ENCODE measurements at places on chromosomes 3 and 15.

DNA sequence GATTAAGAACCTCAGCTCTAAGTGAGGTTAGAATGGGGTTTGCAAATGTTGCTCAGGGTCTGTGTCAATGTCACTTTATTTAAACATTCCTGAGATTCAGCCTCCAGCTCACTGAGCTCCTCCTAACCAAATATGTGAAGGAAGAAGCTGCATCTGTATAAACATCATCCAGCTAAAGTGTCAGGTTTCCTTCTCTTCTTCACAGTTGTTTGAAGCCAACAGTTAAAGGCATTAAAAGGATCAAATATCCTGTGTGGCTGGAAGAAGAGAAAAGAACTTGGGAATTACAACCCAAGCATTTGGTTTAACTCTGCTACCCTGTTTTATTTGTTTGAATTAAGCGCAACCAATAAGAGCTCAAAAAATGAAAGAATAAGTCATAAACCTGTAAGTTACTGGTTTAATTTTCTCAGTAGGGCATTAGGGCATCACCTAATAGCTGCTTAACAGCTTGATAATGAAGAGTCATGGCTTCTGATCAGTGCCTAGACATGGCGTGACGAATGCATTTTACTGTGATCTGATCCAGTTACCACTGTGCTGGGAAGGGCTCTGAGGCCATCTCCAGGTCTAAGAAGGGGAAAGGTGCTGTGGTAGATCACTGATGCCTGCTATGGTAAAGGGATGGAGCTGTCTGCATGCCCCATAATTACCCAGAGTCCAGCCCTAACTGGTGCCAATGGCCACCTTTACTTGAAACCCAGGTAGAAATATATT is 165.7 kb upstream of the TSC22D2 start:
- no peak for DNase-seq

DNA sequence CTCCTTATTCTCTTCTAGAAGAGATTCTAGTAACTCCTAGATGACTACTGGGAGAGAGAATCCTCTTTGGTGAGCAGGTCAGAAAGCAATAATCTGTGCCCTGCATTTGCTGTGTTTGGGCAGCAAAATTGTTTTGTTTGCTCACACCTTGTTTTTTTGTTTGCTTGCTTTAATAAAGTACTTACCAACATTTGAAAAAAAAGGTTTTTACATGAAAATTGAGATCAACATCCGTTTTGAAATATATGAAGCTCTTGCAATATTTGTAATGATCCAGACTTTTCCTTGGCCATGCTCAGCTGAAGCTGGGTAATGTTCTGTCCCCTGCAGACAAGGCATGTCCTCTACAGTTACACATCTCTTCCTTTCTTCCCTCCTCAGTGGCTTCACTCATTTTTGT is 62.2 kb downstream of the DIPK2A start:
- DNase-seq = no peak

- DNase-seq = no peak
Observed at GRCh38 chr3:90069748-90070147, 962.3 kb downstream of the EPHA3 start.

DNA sequence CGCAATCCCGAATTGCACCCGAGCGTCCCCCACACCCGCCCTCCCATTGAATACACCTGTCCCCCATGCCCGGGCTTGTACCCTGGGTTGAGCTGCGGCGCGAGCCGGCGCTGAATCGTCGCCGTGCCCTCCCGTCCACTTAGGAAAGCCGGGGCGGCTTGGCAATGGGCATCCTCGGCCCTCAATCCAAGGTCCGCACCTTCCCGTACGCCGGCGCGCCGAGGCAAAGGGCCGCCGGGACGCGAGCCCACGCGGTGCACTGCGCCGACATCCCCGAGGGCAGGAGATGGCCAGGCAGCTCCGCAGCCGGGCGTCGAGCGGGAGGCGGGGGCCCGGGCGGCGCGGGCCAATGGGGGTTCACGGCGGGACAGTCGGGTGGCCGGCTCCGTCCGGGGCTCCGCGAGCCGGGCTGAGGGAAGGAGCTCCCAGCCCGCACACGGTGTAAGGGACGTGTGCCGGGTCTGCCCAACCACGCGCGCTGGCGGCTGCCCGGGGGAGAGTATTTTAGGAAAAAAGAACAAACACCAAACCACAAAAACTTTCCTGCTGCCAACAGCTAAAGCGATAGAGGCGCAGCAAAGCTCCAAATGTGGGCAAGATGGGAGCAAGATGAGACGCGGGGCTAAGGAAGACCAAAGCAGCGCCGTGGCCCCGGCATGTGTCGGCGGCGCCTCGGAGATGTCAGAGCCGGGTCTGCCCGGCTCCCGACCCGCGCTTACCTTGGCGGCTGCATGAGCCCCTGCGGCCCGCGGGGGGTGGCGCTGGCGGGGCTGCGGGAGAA is 621 bp downstream of the RGMA start:
- no peak for DNase-seq

- DNase-seq = no peak
Observed at GRCh38 chr3:128424508-128425069, 42.1 kb downstream of the DNAJB8 start.

GRCh38 chr3:50666837-50667236 is 7.9 kb upstream of the DOCK3 start:
- no peak for DNase-seq

GRCh38 chr3:114374433-114374990 is 80.7 kb downstream of the TIGIT start:
- DNase-seq = no peak

- DNase-seq = no peak
Observed at GRCh38 chr3:196537319-196537984, 22.3 kb upstream of the SMCO1 start.

- no peak for DNase-seq
Observed at GRCh38 chr3:190197346-190197763, 76.7 kb upstream of the P3H2 start.

GRCh38 chr15:83287541-83288027 is 3.1 kb upstream of the BNC1 start:
- no peak for DNase-seq

GRCh38 chr3:38278841-38279240 is 3.3 kb upstream of the SLC22A14 start:
- no peak for DNase-seq

All from D721Med (cell line).